ENCODE measurements at places on chromosomes 5 and 9.

DNA sequence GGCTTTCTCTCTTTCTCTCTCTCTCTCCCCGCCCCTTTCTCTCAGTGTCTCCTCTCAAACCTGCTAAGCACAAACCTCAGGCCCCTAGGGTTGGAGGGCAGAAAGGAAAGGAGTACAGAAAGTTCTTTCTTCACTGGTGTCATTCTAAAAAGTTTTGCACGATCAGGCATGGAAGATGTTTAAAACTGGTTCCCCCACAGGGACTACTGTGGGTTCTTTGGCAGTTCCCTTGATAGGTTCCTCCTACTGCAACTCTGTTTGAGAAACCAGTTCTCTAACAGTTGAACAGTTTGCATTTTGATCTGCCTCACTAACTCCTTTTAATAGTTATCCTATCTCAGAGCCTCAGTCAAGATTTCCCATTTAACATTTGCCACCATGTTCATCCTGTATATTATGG lies 82.9 kb downstream of the CDO1 start:
- DNase-seq: no peak

DNA sequence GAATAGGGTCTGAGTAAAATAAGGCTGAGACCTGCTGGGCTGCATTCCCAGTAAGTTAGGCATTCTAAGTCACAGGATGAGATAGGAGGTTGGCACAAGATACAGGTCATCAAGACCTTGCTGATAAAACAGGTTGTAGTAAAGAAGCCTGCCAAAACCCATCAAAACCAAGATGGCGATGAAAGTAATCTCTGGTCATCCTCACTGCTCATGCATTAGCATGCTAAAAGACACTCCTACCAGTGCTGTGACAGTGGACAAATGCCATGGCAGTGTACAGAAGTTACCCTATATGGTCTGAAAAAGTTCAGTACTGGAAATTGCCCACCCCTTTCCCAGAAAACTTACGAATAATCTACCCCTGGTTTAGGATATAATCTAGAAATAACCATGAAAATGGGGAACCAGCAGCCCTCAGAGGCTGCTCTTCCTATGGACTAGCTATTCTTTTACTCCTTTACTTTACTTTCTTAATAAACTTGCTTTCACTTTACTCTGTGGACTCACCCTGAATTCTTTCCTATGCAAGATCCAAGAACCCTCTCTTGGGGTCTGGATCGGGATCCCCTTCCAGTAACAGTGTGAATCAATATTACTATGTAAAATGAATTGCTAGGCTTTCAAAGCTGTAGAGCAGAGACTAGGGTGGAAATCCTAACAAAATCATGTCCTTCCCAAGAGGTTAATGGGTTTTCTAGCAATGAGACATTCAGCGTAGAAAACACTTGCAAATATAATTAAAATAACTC lies 257.8 kb downstream of the KIAA0825 start:
- no peak for DNase-seq

GRCh38 chr9:2610985-2611384 lies 10.6 kb upstream of the VLDLR start:
- DNase-seq: no peak

GRCh38 chr9:76333964-76334363 lies 60.3 kb downstream of the RFK start:
- DNase-seq: no peak

- no peak for DNase-seq
Observed at GRCh38 chr5:59506285-59506877, 387.1 kb downstream of the PDE4D start.

DNA sequence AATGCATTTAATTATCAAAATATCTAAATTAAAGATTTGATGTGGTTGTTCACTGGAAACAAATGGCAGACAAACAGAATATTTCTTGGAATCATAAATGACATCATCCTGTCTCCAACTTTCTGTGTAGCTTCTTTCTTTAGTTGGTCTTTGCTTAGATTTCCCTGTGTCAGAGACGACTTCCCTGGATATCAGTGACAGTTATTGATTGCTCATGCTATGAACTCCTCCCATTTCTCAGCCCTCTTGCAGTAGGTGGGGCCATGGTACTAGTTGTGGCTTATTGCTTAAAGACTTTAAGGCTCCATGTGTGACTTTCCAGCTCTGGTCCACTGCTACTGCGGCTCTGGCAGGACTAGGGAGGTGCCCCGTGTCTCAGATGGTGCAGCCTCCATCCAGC lies 592.6 kb downstream of the MTRR start:
- DNase-seq: no peak

DNA sequence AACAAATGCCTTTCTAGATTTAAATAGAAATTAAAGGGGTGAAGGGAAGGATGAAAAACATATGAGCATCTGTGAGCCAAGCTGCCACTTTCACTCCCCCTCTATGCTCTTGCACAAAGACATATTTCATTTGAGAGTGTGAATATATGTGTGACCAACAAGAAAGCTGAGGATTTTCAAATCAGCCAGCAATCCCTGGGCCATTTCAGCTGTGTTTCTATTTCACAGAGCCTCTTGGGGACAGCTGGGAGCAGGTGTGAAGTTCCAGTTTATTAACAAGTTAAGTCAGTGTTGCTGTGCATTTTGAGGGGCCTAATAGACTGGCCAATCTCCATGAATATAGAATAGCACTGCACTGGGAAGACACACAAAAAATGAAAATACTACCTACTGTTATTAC lies 248.7 kb upstream of the RGMB start:
- DNase-seq: no peak

- no peak for DNase-seq
Observed at GRCh38 chr5:174505621-174506020, 218.8 kb upstream of the MSX2 start.

GRCh38 chr9:71552480-71552879 lies 215.8 kb downstream of the CEMIP2 start:
- no peak for DNase-seq

GRCh38 chr9:73565833-73566465 lies 414.3 kb downstream of the ANXA1 start:
- no peak for DNase-seq

GRCh38 chr5:82798676-82799075 lies 278.5 kb downstream of the TMEM167A start:
- DNase-seq: no peak

DNA sequence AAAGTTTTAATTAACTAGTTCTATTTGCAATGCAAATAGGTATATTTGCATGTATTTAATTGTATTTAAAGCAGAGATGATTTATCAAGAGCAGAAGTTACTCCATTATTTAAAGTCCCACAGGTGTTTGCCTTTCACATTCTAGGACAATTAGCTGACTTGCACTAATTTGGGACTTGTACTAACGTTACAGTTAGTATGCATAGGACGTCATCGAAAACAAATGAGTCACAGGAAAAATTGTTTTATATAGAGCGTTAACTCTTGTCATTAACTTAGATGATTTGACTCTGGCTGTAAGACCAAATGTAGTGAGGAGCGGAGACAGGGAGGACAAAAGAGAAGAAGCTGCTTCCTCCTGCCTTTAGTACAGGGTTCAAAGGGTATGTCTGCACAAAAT lies 126.1 kb upstream of the IFNE start:
- DNase-seq: no peak

- no peak for DNase-seq
Observed at GRCh38 chr9:122276096-122276495, 11.4 kb downstream of the MRRF start.

- DNase-seq: no peak
Observed at GRCh38 chr9:76562511-76562911, 103.5 kb downstream of the GCNT1 start.

DNA sequence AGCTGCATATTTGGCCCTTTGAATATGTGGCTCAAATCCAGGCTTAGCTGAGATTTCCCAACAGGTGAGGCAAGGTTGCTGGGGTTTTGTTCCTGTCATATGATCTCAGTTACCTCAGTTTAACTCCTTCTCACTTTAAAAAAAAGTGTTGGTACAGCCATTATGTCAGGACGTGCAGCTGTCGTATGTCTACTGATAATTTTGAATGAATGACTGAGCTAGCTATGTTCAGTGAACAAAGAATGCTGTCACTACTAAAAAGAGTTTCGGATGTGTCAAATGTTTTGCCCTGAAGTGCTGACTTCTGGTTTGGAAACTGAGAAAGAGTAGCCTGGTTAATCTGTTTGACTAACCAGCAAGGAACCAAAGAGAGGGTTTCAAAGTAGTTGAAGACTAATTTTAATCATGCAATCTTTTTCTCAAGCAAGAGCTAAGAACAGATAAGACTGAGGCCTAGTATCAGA lies 106.3 kb upstream of the NR3C1 start:
- DNase-seq: no peak

DNA sequence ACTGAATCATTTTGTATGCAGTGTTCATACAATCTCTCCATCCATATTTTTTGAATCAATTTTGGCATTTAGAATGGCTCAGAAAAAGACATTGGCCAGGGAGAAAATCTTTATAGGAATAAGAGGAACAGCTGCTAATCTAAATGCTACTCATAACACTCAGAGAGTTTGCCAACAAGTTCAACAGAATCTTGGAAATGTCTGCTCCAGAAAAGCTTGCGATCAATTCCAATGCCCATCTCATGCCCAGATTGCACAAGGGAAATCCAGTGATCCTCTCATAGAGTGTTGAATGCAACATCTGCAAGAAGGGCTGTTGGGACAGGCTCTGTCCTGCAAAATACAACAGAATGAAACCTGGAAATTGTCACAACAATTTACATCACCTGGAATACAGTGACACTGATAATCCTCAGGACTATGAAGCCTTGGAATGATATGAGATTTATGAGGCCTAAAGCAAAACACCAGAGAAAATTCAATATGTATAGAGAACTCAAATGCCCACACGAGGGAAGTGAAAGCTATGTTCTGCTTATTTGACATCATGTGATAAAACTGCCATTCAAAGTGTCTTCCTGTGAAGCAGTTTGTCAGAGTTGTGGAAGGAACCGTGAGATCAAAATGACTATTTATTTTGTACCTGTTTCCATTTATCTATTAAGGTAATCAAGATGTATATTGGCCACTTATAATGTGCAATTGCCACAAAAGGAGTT lies 190.1 kb downstream of the PARP8 start:
- no peak for DNase-seq

DNA sequence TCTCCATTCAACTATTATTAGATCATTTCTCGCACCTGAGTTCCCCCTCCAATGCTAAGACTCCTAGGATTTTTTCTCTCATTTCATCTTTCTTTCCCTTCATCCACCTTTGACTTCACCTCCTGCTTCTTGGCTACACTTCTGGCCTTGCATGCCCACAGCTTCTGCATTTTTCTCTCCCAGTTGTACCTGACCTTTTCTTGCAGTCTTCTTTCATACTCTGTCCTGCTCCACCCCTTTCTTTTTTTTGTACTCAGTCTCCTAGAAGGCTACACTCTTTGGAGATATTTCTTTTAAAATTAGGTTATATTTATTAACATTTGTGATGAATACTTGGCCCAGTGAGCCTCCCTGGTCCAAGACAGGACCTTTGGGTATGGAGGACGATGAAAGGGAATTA lies 190.4 kb downstream of the DEPDC1B start:
- no peak for DNase-seq

DNA sequence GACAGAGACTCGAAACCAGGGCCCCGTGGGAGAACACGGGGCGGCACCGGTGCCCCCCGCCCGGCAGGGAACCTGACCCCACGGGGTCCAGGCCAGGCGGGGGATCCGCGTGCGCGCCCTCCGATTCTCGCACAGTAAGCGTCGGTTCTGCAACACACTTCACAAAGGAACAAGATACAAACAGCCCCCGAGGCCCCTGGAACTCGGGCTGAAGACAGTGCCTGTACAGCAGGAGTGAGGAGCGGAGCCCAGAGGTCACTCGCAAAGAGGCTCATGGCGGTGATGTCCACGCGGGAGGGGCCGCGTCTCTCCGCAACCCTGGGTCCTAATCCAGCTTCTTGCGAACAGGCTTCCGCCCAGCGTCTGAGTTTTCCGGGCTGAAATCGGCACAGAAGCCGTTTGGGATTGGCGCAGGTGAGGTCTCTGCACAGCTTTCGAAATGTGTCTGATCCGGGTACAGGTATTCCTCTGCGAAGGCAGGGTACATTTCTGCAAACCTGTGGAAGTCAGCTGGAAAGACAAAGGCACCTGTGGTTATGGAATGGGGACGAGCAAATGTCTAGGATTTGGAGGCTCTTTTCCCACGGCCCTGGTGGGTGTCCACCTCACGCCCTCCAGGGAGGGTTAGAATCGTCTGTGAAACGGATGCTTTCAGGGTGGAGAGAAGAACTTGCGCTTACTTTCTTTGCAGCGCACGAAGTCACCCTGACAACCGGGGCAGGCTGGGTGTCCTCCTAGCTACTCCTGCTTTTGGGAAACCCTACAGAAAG lies 18.3 kb upstream of the SLC6A3 start:
- DNase-seq: no peak

DNA sequence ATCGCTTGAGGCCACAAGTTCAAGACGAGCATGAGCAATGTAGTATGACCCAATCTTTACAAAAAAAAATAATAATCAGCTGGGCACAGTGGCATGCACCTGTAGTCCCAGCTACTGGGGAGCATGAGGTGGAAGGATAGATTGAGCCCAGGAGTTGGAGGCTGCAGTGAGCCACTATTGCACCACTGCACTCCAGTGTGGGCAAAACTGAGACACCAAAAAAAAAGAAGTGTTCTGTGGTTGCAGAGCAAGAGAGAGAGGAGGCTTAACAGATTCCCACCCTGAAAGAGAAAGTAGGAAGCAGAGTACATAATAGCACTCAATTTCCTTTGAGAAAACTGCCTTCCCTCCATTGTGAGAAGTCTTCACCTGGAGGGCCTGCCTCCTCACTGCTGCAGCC lies 52.6 kb downstream of the ALDH7A1 start:
- DNase-seq: no peak

DNA sequence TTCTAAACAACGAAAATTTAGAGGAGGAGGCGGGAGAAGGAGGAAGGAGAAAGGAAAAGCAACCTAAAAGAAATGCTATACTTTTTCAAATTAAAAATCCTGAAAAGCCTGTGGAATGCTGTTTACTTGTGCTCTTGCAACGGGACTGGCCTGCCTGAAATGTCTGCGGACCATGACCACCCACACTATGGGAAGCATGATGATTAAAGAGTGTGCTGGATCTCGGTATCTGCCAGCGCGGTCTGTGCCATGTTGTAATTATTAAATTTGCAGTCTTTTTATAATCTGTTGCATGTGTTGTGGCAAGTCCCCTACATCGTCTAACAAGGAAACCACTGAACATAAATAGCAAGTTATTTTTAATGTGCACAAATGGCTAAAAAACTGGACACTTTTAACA lies 111.4 kb downstream of the FANCC start:
- no peak for DNase-seq

GRCh38 chr9:34650816-34651215 lies 1.2 kb upstream of the IL11RA start:
- DNase-seq: no peak

DNA sequence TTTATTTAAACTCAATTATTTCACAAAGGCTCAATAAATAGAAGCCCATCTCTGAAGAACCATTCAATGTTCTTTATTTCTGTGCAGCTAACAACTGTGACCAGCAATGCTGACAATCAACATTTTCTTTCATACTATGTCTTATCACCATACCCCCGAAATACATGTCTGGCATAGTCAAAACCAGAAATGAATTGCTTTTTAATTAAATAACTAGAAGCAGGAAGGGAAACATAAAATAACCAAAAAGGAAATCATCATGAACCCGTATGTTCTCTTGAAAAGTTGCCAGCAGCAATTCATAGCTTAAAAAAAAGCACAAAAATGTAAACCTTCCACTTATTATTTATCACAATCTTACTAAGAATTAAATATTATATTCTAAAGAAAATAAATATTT lies 212.4 kb downstream of the TMEM232 start:
- no peak for DNase-seq

Measured in stimulated activated CD8-positive, alpha-beta memory T cell treated with anti-CD3 and anti-CD28 coated beads, Interleukin-12 subunit alpha, Interleukin-12 subunit beta, amount 100 ng/mL, for 1 hour (primary cell).